A549 treated with CORT108297 at 1 μM for 4 hours (cell line): ENCODE measurements at places on chromosomes 11 and 22. TPM values are rescaled to one million over a fixed set of nuclear protein-coding genes. Genes with fewer than 3 reads are reported as not detected.

The HBB gene
- not detected in 5 replicates for total RNA-seq

The IFITM5 gene
- total RNA-seq: not detected in 5 replicates

The PRR33 gene
- not detected in 5 replicates for total RNA-seq

The SMDT1 gene
- total RNA-seq: 22.1 to 46.6 TPM (median 40.1 TPM) in 5 replicates

The EMID1 gene
- total RNA-seq: 0.16 to 0.65 TPM (median 0.33 TPM) in 5 replicates

The SPON1 gene
- total RNA-seq: 0.08 TPM in 1 of 5 replicates, not detected in the others

The TRIM21 gene
- 20.9 to 22.6 TPM (median 21.9 TPM) in 5 replicates for total RNA-seq

The CASTOR1 gene
- 3.7 to 7.2 TPM (median 5.5 TPM) in 5 replicates for total RNA-seq

The SCO2 gene
- 2.7 to 9.9 TPM (median 5.5 TPM) in 5 replicates for total RNA-seq

The ARL2 gene
- 167 to 196 TPM (median 191 TPM) in 5 replicates for total RNA-seq

The TMEM134 gene
- total RNA-seq: 43.5 to 66.7 TPM (median 63.8 TPM) in 5 replicates

The MYEOV gene
- 98.5 to 119 TPM (median 112 TPM) in 5 replicates for total RNA-seq

The MMP1 gene
- total RNA-seq: 0.47 to 1.2 TPM (median 0.86 TPM) in 5 replicates

The MPZL3 gene
- 0.29 to 0.47 TPM (median 0.32 TPM) in 5 replicates for total RNA-seq

The CD248 gene
- not detected in 5 replicates for total RNA-seq
